ENCODE measurements at places on chromosomes 12 and 14. TPM values are rescaled to one million over a fixed set of nuclear protein-coding genes. Genes with fewer than 3 reads are reported as not detected.

The TAS2R10 gene
- 2.7 TPM for polyA plus RNA-seq

The RNASE3 gene
- polyA plus RNA-seq: 1.1 TPM

The ZC3H10 gene
- 5.1 TPM for polyA plus RNA-seq

The NFE2 gene
- 3.7 TPM for polyA plus RNA-seq

The CLEC12A gene
- 1.3 TPM for polyA plus RNA-seq

The ARHGDIB gene
- 53.3 TPM for polyA plus RNA-seq

The GPR84 gene
- polyA plus RNA-seq: 0.45 TPM

The PAX9 gene
- 0.24 TPM for polyA plus RNA-seq

DNA sequence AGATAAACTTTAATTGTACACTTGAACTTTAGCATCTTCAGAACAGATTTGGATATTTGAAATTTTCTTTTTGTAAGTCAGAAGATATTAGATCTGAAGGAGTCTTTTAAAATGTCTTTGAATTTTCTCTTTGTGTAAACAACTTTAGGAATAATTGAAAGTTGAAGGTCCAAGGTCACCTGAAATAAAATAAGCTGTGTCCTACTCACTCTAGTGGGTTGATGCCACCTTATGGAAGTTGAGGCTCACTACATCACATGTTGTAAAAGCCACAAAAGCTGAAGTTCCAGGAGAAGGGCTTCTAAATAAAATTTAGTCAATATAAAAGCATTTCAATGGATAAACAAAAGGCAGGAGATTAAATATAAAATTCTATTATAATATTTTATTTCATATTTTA, 122.0 kb upstream of the ATXN7L3B start:
- peak; percentile 7 for DNase-seq

GRCh38 chr12:27624586-27624985, 71.7 kb upstream of the REP15 start:
- no peak for DNase-seq

DNA sequence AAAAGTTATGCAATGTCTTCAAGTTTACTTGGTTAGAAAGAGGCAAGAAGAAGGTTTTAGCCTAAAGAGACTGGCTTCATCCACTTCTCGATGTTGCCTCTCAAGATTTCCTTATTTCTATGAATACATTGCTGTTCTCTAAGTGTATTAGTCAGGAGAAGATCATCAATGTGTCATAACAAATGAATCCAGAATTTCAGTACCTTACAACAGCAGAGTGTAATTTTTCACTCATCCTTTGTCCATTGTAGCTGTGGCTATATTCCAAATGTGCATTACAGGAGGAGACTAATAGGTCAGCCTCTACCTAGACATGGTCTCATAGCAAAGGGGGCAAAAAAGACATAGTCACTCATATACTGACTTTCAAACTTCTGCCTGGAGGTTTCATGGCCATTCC, 579.1 kb downstream of the PRKD1 start:
- DNase-seq: no peak

- DNase-seq: no peak
These were observed 4.8 kb upstream of the ZCCHC8 start for GRCh38 chr12:122505419-122506051.

- DNase-seq: no peak
These were observed 59.4 kb downstream of the GARIN6 start for GRCh38 chr12:99706736-99707473.

DNA sequence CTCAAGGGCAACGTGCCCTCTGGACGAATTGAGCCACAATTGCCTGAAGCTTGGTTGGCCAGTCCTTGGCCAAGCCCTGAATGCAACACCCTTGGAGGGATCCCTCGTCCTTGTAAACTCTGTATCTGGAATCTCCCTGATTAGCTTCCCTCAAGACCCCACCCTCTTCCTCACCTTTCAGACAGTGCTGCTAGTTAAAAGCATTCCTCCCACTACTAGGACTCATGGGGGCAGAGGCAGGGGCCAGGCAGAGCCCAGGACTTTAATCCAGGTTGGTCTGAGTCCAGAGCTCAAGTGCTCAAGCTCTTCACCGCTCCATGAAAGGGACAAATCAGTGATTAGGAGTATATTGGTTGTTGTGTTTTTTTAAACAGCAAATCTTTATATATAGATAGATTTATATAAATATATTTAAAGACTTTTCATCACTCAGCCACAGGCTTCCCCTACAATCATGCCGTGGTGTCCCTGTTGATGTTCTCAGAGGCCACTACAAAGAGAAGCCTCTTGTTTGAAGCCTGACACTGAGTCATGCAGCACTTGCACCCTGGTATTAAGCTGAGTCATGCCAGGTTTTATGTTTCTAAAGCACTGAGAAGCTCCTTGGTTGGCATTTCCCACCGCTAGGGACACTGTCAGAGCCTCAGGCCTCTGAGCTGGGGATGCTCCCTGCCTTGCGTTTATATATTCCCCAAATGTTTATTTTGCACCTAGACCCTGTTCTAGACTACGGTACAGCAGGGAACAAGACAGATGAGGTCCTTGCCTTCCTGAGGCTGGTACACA, 53.8 kb upstream of the GSC start:
- no peak for DNase-seq

DNA sequence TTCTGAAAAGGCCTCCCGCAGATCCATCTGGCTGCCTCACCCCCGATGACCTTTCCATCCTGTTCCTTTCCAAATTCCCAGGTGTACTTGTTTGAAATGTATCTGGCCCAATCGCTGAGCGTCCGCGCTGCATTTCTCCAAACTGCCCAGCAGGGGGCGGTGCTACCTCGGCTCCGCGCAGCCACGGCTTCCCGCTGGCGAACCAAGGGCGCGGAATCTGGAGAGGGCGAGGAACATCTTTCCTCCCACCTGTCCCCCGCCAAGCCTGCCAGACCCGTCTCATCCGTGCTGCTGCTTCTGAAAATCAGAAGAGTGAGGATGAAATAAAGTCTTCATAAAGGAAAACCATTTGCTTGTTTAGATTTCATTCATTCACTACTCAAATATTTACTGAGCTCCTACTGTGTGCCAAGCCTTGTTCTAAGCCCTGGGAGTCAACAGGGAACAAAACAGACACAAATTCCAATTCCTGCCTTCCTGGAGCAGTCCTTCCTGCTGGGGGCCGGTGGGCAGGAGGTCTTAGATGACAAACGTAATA, 16.8 kb upstream of the MYL2 start:
- peak; percentile 44 for DNase-seq

GRCh38 chr14:29734732-29735131, 192.9 kb downstream of the PRKD1 start:
- DNase-seq: no peak

GRCh38 chr14:94384342-94384741, 4.1 kb downstream of the SERPINA1 start:
- no peak for DNase-seq

DNA sequence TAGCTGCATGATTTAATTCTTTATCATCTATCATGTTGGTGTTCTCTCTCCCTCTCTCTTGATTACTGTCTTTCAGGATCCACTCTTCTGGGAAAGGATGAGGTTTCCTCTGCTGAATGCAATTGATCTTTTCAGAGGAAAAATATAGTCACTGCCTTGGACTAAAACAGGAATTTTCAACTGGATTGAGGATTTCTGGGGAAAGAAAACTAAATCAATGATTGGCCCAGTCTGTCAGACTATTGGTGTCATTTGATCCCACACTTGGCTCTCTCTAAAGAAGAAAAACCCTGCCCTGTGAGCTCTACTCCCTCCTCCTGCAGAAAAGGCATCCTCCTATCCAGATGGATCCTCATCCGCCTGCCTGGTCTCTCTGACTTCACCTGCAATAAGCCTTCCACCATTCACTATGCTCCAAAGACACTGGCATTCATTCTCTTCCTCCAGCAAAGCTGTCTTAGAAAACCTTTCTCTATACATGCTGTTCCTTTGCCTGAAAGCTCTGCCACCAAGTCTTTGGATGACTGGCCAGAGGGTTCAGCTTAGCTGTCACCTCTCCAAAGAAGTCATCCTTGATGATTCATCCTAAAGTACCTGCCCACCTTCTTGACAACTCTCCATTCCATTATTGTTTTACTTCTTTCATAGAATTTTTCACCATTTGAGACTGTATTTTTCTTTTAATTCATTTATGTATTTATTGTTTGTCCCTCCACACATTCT, 127.7 kb upstream of the CAND1 start:
- DNase-seq: no peak

DNA sequence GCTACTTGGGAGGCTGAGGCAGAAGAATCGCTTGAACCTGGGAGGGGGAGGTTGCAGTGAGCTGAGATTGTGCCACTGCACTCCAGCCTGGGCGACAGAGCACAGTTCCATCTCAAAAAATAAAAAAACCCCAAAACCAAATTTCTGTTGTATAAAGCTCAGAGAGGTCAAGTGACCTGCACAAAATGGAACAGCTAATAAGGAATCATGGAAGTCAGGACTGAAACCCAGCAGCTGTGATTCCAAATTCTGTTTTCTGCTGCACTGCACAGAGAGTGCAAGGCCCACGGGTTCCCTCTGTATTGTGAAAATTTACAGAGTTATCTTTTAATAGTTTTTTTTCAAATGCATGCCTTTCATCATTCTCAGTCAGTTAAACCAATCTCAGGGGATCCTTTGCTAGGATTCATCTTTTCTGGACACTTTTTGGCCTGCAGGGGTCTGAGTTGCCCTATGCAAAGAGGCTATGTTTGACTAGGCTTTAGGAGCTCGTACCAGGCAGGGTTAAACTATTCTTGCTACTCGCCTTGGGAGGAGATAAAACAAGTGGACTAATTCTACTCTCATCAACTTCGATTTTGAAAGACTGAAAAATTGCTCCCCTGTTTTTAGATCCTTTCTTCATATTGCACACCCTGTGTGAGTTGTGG, 26.1 kb upstream of the AACS start:
- no peak for DNase-seq

DNA sequence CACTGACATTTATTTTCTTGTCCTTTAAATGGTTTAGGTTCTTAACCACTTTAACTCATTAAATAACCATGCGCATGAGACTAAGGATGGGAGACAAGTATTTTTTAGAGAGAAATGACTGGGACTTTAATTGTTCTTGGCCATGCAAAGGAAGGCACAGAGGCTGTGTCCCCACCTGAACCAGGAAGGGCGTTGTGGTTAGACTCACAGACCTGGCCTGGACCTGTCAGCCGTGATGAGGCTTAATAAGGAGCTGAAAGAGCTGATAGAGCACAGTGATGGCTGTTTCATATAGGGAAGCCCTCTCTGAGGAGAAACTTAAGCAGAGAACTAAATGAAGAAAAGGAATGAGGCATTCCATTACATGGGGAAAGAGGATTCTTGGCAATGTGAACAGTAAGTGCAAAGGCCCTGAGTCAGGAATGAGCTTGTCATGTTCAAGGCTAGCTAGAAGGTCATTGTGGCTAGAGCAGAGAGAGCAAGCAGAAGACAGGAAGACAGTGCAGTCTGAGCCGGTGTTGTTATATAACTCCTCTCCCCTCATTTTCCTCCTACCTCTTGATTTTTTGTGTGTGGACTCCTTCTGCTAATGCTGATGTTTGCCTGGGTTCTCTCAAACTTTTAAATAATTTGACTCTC, 74.4 kb upstream of the ANO4 start:
- no peak for DNase-seq

GRCh38 chr12:62878211-62878610, 56.7 kb downstream of the PPM1H start:
- no peak for DNase-seq

- no peak for DNase-seq
These were observed 501.6 kb downstream of the EGLN3 start for GRCh38 chr14:33449268-33449667.

DNA sequence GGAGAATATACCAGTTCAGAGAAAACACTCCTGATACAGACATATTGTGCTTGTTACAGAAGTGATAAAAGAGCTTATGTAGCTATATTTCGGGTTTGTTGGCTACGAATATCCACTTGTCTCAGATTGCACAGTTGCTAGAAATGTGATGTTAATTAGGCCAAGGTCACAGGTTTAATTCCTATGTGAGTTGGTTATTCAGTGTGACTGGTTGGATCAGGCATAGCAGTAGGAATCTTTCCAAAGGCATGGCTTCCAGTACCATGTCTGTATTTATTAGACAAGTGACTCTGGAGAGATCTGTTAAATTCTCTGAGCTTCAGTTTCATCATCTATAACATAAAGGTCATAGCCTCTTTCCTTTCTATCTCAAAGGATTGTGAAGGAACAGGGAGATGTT, 152.7 kb upstream of the KITLG start:
- no peak for DNase-seq

Data from renal cortex interstitium (tissue), 15 donors.